ENCODE measurements at places on chromosomes 2 and 18.

DNA sequence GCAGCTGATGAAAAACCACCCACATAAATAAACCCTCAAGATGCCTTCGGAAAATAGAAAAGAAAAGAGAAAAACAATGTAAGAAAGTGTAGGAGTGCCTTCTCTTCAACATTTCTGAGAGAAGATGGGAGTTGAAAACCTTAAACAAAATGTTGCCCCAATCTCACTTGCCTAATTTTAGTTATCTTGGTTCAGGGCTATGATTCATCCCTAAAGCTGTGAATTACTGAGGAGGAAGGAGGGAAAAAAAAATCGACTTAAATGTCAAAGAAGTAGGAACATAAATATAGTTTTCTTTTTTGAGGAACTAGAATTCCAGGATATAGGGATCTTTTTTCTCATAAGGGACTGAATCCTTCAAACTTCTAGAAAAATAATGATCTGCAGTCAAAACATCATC, 360.3 kb downstream of the TGIF1 start:
- peak; percentile 23 for DNase-seq

DNA sequence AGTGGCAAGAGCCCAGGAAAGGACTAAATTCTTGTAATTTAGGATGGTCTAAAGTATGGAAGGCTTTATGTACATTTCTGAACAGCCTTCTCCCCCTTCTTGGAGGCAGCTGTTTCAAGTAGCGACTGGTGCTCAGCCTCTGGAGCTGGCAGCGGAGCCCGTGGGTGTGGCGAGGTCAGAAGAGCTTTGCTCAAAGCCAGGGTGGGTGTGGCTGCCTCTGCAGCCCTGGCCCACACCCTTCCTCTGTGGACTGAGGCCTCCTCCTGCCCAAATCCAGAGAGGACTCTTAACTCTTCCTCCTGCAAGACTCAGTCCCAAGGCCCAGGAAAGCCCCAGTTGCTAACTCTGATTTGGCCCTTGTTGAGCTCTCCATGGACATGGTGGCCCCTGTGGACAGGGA, 202.1 kb upstream of the REV1 start:
- peak; percentile 31 for DNase-seq

- no peak for DNase-seq
These were observed 57.3 kb downstream of the ITGA6 start for GRCh38 chr2:172484706-172485105.

- DNase-seq: peak; percentile 87
These were observed 46.5 kb downstream of the EFEMP1 start for GRCh38 chr2:55877087-55877436.

DNA sequence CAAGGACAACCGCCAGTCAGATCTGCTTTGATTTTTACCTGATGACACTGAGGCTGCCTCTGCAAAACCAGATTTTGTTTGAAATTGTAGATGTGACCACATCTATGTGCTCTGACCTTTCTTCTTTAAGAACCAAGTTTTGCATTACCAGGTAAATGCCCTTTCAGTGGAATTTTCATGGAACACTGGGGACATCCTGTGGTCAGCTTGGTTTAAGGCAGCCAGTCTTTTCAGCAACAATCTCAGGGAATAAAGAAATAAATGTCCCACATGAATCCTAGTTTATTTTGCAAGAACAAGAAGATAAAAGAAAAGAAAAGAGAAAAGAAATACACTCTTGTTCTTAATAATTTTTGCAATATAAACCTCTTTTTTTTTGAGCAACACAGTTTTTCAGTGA, 90.6 kb downstream of the POU3F3 start:
- DNase-seq: peak; percentile 11

- peak; percentile 52 for DNase-seq
These were observed 1.1 kb upstream of the SPAST start for GRCh38 chr2:32061973-32062861.

DNA sequence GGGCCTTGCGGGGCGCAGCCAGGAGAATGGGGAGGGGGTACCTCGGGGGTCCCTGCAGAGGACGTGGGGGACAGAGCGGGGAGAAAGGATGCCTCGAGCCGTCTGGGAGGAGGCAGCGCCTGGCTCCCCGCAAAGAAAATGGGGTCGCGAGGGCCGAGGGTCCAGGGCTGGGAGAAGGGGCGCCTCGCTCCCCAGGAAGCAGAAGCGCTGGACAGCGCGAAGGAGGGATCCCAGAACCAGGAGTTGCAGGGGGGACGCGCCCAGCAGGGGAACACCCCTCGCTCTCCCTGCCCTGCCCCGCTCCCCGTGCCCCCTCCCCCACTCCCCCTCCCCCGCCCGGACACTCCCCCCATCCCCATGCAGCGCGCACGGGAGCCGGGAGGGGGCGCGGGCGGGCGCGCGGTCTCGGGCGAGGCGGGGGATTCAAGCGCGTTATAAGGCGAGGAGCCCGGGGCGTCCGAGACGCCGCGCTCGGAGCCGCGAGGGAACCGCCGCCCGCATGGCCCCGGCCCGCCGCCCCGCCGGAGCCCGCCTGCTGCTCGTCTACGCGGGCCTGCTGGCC, at the start of gene ERFE:
Gene ERFE, plus strand, starts transcription at position 462 of the 562 bp plus-strand sequence. Its CDS starts 38 bp downstream, at position 500.
- DNase-seq: peak; percentile 84

GRCh38 chr2:106183101-106183696, 10.9 kb downstream of the UXS1 start:
- DNase-seq: peak; percentile 39

DNA sequence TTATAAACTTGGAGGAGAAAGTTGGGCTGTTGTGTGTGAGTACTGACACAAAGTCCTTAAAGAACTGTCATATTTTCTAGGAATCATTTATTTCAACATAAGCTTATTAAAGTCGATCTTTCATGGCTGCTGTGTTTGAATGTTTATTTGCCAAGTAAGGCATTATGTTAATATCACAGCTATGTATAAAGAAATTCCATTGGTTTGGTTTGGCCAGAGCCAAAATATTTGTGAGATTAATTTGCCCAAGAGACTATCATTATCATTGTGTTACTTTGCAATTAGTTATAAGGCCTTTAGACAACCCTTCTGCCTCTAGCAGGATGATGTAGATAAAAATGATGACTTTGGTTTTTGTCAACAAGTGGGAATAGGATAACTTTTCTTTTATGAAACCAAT, 240.6 kb upstream of the NT5C1B start:
- DNase-seq: no peak

DNA sequence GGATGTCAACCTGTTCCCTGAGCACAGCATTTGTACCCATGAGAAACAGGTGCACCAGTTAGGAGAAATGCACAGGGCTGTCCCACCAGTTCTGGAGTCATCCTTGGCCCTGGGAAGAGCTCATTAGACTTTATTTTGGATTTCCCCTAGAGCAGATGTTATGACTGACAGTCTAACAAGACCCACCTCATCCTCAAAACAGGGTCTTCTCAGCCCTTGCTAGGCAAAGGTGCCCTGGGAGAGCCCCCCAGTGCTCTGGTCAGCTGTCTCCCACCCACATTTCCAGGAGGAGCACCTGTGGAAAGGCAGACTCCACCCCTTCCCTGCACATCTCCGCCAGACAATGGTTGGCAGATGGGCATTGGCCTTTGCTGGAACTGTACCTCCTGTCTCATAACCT, 5.7 kb upstream of the SP100 start:
- DNase-seq: no peak

DNA sequence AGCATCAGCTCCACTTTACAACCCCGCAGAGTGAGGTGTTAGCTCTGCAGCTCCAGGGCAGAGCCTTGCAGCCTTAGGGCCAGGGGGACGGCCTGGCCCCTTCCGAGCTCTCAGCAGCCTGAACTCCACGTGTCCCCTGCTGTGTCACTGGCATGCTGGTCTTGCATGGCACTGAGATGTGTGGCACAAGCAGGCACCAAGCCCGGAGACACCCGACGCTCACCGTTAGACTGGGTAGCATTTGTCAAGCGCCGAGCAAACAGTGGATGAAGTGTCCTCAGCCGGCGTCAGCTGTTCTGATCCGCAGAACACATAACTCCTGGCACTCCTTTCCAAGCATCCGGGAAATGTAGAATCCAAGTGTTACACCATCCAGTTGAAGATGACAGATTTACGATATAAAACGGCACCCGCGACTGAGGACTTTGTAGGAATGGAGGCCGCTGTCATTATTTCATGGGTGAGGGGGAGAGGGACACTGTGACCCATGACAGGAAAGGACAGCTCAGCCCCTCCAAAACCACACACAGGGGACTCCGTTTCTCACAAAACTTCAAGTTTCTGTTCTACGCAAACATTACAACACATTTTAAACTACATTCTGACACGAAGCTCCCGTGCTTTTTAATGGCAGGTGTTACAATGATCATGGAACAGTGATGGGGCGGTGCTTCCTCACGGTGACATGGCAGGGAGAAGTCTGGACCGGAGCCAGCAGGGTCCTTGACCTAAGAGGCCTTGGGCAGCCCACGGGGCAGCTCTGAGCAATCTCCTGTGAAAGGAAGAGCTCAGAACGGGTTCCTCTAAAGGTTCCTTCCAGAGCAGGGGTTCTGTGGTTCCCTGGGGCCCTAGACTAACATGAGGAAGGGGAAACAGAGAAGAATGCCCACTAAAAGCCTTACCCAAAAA, 89.4 kb downstream of the HDAC4 start:
- no peak for DNase-seq

DNA sequence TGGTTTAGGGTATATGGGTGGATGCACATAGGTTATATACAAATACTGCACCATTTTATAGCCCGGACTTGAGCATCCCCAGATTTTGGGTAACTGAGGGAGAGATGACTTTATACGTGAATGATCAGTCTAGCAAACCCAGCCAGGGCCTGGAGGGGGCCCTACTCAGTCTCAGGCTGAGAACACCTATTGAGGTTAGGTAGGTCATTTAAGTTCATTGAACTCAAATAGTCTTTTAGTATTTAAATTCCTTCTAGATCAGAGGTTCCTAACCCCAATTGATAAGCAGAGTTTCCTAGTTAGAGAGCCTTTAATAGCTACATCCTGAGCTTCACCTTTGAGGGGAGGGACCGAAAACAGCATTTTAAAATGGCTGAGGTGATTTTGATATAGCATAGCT, 487.0 kb downstream of the DCC start:
- DNase-seq: no peak

- DNase-seq: peak; percentile 84
These were observed 69.3 kb downstream of the NOL10 start for GRCh38 chr2:10620481-10620880.

GRCh38 chr2:69299772-69300516, 87.1 kb downstream of the GFPT1 start:
- DNase-seq: no peak

DNA sequence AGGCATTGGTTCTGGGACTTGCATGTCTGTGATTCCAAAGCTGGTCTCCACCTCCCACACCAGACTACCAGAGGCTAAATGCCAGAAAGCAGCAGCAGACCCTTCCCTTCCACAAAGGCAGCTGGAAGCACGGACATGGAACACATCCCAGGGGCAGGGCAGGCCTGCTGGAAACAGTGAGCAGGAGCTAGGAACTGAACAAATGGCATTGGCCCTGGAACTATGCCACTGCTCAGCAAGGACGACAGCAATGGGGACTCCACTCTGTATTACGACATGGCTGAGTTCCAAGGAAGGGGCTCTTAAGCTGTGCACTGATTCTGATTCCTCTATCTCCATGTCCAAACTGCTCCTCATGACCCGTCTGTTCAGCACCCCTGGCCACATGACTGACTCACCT, 77.8 kb upstream of the TFCP2L1 start:
- DNase-seq: no peak
